ENCODE measurements at places on chromosomes 2 and 18.
A peak's percentile ranks its signal among the peaks of the same experiment; 100 is the strongest.

- H3K4me1 ChIP-seq = no peaks in the 10 kb centered on the region
- no peak for DNase-seq
- H3K4me3 ChIP-seq = no peak overlapping the region
Observed at GRCh38 chr2:58899692-58900091, 658.6 kb upstream of the FANCL start.

DNA sequence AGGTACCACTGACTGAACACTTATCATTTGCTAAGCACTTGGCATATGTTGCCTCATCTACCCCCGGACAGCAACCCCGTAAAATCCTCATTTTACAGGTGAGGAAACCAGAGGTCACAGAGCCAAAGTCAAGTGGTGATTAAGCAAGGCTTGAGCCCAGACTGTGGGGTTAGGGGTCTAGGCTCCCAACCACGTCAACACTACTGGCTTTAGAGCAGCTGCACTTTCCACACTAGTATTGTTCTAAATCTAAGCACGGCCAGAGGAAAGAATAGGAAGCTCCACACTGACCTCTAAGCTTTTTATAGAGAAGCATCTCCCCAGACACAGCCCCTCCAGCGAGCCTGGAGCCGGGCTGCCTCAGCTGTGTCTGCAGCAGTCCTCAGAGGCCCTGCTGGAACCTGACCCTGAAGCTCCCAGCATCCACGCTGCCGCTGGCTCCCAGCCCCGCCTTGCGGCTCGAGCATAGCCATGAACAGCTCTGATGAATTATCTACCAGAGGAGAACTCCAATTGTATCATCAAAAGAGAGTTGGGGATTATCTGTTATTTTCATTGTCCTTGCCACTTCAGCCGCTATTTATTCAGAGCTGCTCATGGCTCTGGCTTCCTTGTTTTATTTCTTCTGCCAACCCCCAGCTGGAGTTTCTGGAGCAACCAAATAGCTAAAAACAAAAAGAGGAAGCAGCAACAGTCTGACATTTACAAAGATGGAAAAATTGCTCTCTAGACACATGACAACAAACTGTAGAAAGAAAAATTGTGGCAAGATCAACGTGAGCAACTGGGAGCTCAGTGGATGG is 62.2 kb upstream of the RTN4 start:
- no peak overlapping the region for H3K4me3 ChIP-seq
- peaks cover 43% of the 10 kb centered on the region for H3K4me1 ChIP-seq
- peak overlapping the region; percentile 44 for H3K27ac ChIP-seq

DNA sequence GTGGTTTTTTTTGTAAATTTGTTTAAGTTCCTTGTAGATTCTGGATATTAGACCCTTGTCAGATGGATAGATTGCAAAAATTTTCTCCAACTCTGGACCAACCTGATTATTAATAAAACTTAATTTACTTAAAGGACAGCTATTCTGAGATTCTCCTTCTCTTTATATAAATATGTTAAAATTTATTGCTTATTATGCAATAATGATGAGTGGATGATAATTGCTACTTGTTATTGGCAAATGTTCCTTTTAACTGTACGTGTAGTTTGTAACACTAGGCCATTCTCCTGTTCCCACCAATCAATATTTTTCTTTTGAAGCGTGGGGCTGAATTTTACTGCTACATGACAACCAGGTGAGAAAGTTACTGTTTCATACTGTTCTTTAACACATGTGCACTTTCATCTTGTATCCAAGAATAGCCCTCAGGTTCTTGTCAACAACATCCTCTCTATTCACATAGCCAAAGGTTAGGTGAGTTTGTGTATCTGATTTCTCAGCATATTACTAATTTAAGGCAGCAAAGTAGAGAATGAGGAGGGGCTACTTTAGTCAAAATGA is 16.6 kb upstream of the STK17B start:
- no peak for DNase-seq
- H3K36me3 ChIP-seq = no peaks in the 10 kb centered on the region
- no peak overlapping the region for H3K4me3 ChIP-seq
- H3K27me3 ChIP-seq = no peaks in the 10 kb centered on the region

GRCh38 chr2:217804791-217805667 is 197.8 kb downstream of the TNS1 start:
- no peak for DNase-seq
- no peak overlapping the region for H3K4me3 ChIP-seq
- H3K4me1 ChIP-seq = no peaks in the 10 kb centered on the region
- peaks cover 3% of the 10 kb centered on the region for H3K36me3 ChIP-seq
- no peak overlapping the region for H3K27ac ChIP-seq

GRCh38 chr2:234377761-234378391 is 119.0 kb downstream of the ARL4C start:
- no peak overlapping the region for H3K4me3 ChIP-seq
- no peaks in the 10 kb centered on the region for H3K4me1 ChIP-seq
- peaks cover 2% of the 10 kb centered on the region for H3K27me3 ChIP-seq
- no peaks in the 10 kb centered on the region for H3K36me3 ChIP-seq
- no peak for DNase-seq

- no peak overlapping the region for H3K4me3 ChIP-seq
- no peak overlapping the region for H3K27ac ChIP-seq
- H3K27me3 ChIP-seq = no peaks in the 10 kb centered on the region
Observed at GRCh38 chr2:190119923-190120590, 57.5 kb upstream of the MSTN start.
